Bronchial epithelial cell (primary cell): ENCODE measurements at places on chromosomes 2 and 18.

GRCh38 chr2:127637725-127638252 lies 8.2 kb upstream of the GPR17 start:
- peak; percentile 74 for DNase-seq

- no peak for DNase-seq
These were observed 89.2 kb downstream of the DOCK10 start for GRCh38 chr2:224952936-224953657.

GRCh38 chr2:221836095-221836494 lies 264.0 kb upstream of the EPHA4 start:
- peak; percentile 22 for DNase-seq

DNA sequence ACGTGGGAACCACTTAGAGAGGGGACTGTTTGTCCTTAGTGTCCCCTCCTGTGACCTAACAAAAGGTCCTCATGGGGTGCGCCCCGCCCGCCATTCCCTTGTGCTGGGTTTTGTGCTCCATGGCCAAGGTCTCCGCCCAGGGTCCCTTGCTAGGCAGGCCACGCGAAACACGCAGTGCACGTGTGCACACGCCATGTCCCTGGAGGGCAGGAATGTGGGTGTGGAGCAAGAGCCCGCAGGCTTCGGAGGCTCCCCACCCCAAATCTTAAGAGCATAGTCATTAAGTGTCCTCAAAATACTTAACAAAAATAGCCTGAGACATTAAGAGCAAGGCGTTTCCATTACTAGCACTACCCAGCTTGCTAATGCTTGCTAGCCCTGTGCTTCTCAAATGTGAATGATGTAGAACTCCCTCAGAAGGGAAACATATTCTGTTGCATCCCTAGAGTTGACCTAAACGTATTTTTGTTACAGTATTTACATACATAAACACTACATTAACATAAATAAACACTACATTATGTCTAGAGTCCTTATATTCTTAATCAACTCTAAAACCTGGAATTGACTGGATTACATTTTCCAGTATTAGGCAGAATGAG lies 117.6 kb upstream of the APCDD1 start:
- no peak for DNase-seq

DNA sequence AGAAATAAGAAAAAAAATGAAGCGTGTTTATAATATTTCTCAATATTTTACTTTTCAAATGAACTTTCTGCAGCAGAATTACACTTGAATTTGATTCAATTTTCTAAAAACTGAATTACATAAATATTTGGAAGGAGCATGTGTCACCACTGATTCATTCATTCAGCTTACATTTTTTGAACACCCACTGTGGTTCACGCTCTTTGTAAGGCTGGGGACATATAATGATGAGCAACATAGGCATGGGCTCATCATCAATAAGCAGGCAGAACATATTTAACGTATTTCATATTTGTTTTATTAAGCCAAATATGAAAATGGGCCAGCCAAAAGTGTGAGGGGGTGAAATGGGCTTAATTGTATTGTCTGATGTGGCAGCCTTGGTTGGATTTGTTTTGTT lies 209.1 kb downstream of the CTNNA2 start:
- no peak for DNase-seq

DNA sequence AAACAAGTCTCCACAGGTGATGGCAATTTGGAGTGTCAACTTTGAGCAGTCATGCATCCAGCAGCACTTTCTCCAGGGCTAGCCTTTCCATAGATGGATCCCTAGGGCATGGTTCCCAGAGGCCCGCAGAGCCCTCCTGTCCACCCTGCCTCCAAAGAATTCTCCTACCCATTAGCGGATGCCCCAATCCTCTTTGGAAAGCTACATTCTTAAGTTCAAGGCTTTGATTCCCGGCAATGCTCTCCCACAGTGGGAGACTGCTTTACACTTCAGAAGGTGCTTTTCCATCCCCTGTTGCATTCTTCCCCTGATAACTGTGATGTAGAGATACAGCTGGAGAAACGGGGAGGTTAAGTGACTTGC lies 61.3 kb downstream of the ACAA2 start:
- DNase-seq, result no peak
